IPS-NIHi11 (cell line): ENCODE measurements at places on chromosomes 7 and 10.

DNA sequence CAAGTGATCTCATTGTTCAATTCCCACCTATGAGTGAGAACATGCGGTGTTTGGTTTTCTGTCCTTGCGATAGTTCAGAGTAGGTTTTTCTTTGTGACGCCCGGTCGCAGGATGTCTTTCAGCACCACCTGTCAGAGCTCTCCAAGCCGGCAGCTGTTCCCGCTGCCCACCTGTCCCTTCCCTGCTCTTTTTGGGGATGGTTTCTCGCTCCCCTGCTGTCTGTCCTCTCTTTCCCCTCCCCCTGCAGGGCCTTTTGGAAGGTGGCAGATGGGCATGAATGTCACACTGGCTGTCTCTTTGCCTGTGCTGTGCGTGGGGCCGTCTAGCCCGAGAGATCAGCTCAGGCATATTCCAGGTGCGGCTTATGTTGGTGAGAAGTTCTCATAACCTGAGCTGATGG lies 137.0 kb downstream of the GRK5 start:
- no peak for DNase-seq

GRCh38 chr7:151051108-151051507 lies 2.8 kb downstream of the ASIC3 start:
- peak; percentile 94 for DNase-seq

GRCh38 chr10:98349508-98349922 lies 65.5 kb downstream of the PYROXD2 start:
- DNase-seq: no peak

GRCh38 chr10:105534086-105534485 lies 893.0 kb downstream of the SORCS3 start:
- no peak for DNase-seq

DNA sequence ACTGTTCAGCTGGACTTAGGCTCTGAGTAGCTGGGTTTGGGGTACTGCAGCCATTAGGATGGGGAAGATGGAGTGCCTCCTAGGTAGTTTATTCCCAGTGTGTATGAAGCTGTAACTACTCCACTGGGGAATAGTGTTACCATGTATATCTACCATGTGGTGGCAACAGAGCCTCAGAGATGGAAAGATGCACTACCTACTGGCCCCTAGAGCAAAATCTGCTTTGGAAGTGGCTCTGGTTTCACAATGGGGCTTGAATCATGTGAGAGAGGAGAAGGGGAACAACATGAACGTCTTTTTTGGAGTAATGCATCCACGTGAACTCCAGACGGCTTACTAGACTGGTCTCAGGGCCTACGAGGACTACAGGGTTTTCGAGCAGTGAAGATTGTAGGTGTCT lies 167.3 kb downstream of the CALCR start:
- no peak for DNase-seq

- DNase-seq: no peak
Observed at GRCh38 chr10:23015021-23015707, 80.2 kb upstream of the MSRB2 start.

GRCh38 chr7:974820-975681 lies at the start of gene COX19:
TSS of gene COX19 (minus strand) at chr7:975549. CDS start at chr7:975509, 40 bp downstream.
- DNase-seq: peak; percentile 96

DNA sequence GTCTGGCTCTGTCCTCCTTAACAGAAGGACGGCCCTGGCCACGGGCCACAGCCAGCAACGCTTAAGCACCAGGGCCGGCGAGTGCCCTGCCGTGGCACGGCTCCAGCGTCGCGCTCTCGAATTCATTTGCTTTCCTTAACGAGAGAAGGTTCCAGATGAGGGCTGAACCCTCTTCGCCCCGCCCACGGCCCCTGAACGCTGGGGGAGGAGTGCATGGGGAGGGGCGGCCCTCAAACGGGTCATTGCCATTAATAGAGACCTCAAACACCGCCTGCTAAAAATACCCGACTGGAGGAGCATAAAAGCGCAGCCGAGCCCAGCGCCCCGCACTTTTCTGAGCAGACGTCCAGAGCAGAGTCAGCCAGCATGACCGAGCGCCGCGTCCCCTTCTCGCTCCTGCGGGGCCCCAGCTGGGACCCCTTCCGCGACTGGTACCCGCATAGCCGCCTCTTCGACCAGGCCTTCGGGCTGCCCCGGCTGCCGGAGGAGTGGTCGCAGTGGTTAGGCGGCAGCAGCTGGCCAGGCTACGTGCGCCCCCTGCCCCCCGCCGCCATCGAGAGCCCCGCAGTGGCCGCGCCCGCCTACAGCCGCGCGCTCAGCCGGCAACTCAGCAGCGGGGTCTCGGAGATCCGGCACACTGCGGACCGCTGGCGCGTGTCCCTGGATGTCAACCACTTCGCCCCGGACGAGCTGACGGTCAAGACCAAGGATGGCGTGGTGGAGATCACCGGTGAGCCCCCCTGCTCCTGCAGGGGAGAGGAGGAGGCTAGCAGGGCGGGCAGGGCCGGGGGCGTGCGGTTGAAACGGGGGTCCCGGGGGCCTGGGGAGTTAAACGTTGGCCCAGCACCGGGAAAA lies at the start of gene HSPB1:
TSS of gene HSPB1 (plus strand) at position 327 of the 855 bp plus-strand sequence. CDS start at position 367, 40 bp downstream.
- peak; percentile 77 for DNase-seq

- no peak for DNase-seq
Observed at GRCh38 chr10:131870831-131871672, 29.8 kb upstream of the PPP2R2D start.

DNA sequence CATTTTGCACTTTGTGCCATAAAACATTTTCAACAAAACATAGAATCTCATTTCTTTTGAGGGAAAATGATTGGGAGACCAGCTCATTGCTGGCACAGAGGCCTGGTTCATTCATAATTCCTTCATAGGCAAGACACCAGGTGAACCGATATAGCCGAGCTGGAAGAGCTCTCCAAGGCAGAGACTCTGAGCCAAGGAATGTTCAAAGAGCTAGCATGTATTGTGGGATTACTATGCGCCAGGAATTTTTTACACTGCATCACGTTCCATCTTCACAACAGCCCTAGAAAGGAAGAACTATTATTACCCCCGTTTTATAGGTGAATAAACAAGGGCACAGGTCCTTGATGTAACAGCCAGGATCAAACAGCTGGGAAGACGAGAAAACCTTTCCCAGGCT lies 2.1 kb upstream of the IL6 start:
- no peak for DNase-seq

DNA sequence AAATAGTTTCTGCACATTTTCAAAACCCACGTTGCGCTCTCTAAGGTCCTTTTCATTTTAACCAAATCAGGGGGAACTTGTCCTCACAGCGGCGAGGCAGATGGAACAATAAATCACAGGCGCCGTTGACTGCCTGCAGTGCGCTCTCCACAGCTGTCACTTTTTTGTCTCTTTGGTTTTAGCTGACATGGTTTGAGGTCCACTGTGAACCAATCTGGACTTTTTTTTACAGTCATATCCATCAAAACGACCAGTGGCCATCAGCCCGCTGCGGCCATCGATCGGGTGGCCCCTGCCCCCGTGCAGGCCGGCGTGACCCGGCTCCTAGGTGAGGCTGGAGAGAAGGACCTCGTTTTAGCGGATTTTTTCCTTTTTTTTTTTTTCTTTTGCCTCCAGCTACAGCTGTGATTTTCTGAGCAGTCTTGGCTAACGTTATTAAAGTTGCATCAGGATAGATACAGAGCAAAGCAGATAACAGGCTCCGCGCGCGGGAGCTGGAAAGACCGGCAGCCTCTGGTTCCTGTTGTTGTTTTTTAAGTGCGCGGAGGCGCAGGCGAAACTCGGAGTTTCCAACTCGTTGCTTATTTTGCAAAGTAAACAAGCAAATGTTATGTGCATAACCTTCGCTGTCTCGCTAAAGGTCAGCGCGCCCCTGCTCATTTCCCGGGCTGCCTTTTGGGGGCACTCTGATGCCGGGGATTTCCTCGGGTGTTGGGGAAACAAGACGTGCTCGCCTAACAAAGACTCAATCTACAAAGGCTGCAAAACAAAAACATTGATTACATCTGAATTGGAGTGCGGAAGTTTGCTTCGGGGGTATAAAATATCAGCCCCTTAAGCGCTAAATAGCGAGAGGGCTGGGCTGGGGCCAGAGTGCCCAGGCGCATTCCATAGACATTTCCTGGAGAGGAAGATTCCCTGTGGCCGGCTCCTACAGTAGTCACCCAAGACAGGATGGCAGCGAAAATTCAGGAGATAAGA lies 414.8 kb upstream of the MKI67 start:
- DNase-seq: peak; percentile 64

GRCh38 chr10:29329420-29329819 lies 40.5 kb downstream of the LYZL1 start:
- DNase-seq: no peak

DNA sequence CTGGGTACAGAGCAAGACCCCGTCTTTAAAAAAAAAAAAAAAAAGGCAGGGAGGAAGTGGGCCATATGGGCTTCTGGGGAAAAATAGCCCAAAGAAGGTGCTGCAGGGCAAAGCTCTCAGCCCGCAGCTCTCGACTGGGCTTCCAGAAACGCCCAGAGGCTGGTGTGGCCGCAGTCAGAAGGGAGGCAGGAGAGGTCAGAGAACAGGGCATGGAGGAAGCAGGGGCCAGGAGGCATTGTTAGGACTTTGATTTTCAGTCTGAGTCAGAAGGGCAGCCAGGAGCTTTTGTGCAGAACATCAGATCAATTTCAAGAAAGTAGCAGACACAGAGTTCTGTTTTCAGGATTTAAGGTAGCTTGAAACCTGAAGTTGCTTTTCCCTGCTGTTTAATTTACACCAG lies 35.3 kb upstream of the CYTH3 start:
- DNase-seq: peak; percentile 16

- no peak for DNase-seq
Observed at GRCh38 chr10:132384618-132385388, 12.2 kb upstream of the PWWP2B start.

GRCh38 chr7:127258111-127258510 lies 5.4 kb upstream of the GRM8 start:
- DNase-seq: no peak

GRCh38 chr7:32037650-32038198 lies 32.5 kb downstream of the PDE1C start:
- no peak for DNase-seq

- DNase-seq: no peak
Observed at GRCh38 chr7:50717181-50717580, 65.5 kb downstream of the GRB10 start.

GRCh38 chr7:28315565-28316410 lies 96.5 kb upstream of the CREB5 start:
- DNase-seq: no peak

DNA sequence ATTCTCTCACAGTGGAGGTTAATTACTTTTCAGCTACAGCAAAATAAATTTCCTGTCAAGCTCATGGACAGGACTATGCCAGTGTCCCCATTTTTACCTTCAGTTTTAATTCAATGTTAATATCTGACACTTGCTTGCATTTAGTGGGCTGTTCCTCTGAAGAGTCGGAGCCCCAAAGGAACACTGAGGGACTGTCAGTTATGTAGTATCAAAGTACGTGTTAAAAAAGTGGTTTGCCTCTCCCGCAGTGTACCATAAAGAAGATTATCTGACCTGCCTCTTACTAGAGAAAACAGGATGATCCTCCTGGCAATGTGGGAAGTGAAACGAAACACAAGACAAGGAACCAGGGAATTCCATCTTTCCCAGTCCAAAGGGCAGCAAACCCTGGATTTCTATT lies 1010.9 kb upstream of the PHF14 start:
- DNase-seq: no peak

- DNase-seq: no peak
Observed at GRCh38 chr10:58209669-58210068, 58.0 kb downstream of the IPMK start.

DNA sequence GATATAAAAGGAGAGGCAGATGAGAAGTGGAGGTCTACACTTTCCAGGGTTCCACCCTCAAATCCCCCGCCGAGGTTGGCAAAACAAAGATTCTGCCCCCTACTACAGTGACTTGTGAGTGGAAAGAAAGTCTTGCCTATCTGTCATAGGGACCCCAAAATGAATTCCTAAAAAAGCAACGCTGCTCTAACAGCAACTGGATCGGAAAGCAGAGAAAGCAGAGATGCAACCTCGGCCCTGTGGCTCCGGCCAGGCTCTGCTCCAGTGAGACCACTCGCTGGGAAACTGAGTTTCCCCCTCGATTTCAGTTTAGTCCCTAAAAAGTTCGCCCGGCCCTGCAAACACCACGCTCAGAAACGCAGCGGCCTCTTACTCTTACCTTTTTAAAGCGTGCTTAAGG lies 297.9 kb upstream of the NFE2L3 start:
- DNase-seq: no peak

DNA sequence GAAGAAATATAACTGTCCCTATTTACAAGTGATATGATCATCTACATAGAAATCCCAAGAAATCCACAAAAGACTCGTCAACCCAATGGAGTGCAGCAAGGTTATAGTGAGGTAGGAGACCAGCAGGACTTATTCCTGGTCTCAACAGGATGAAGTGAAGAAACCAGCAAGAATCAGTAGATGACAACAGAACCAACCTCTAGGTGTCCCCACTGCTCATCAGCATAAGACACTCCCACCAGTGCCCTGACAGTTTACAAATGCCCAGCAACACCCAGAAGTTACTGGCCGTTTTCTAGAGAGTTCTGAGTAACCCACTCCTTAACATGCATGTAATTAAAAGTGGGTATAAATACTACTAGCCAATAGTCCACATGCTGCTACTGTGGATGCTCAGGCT lies 470.5 kb upstream of the LRRTM3 start:
- no peak for DNase-seq

- no peak for DNase-seq
Observed at GRCh38 chr7:7178081-7178480, 4.3 kb upstream of the C1GALT1 start.

DNA sequence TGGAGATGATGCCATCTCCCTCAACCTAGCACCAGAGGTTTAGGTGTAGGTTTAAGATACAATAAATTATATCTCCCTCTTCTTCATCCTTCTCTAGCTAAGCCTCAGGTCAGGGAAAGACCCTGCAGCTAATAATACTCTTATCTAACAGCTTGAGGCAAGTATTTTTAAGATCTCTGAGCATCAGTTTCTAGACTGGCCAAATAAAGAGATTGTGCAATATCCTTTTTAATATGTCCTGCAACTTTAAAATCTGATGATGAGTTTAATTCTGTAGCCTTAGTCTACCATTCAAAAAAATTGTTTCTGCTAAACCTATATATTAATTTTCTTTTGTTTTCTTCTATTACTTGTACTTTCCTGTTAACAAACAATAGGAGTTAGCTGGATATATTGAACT lies 850.8 kb downstream of the GRM8 start:
- no peak for DNase-seq
